Right renal pelvis (tissue), 4 donors: ENCODE measurements at places on chromosomes 1 and 21. TPM values are rescaled to one million over a fixed set of nuclear protein-coding genes. Genes with fewer than 3 reads are reported as not detected.

The OPTC gene
- polyA plus RNA-seq: not detected

The PLA2G2F gene
- 0.08 TPM for polyA plus RNA-seq

The MATN1 gene
- polyA plus RNA-seq: 0.13 TPM

The TSTD1 gene
- 45.9 TPM for polyA plus RNA-seq

The AMY1A gene
- polyA plus RNA-seq: not detected

The CAPN8 gene
- polyA plus RNA-seq: 1.6 TPM

The FNDC5 gene
- 53.7 TPM for polyA plus RNA-seq

DNA sequence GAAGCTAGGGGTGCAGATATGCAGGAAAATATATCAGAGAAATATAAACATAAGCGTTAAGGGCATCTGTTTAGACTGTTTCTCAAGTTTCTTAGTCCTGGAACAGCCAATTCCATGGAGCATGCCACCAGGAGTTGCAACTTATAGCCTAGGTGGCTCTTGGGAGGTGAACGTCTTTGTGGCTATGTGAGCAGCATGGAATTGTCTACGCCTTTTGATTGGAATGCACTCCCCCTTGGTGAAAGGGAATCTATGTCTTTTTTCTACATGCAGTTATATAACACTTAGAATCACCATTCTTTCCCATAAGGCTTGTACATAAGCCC, 12.4 kb downstream of the RCSD1 start:
- DNase-seq: no peak

DNA sequence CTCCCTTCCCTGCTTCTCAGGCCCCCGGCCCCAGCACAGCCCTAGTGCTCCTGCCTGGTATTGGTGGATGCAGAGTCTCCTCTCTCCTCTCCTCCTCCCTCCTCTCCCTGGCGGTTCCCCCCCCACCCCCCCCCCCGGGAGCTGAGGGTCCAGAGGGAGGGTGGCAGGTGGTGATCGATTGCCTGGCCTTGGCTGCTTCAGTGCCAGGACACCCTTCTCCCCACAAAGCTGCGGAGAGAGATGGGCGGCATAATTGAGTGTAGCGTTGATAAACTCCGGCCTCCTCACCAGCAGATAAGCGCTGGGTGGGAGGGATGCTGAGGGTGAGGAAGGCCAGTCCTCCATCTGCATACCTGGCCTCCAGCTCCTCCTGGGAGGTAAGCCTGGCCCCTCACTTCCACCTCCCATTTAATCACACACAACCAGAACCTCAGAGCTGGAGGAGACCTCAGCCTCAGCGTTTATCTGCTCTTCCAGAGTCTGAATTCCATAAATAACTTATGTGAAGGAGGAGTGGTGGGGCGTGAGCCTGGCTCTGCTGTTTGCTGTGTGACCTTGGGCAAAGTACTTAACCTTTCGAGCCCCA, 60.8 kb downstream of the LRRN2 start:
- DNase-seq: no peak

DNA sequence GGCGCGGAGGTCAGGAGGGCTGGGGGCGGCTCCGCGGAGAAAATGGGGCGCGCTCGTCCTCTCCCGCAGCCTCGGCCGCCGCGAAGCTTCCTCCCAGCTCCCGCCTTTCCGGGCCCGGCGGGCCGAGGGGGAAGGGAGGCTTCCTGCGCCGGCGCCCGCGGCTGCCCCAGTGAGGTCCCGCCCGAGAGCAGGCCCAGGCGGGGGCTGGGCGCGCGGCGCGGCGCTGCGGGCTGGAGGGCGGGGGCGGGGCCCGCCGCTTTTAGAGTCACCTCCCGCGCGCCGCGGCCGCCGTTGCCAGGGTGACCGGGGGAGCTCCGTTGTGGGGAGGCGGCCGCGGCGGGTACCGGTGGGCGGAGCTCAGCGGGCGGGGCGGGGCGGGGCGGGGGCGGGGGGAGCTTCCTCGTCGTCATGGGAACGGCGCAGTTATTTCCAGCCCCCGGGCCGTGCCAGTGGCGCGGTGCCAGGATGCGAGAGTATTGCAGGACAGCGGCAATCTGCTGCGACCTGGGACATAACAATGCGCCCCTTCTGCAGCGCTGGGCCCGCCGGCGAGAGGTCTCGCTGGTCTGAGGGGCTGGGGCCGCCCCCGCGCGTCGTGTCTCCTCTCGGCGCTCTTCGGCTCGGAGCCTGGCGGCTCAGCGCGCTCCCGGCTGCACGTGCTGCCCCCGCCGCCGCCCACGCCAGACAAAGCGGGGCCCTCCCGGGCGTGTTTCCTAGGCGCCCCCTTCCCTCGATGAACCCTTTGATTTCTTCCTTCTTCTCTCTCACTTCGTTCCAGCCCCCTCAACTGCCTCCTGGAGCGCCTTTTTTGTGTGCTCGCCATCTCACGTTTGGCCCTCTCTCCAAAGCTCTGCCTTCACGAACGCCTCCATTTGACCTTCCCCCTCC, 16.9 kb downstream of the IER5 start:
- DNase-seq: no peak

GRCh38 chr1:53368314-53369033, 40.6 kb upstream of the LRP8 start:
- no peak for DNase-seq

GRCh38 chr1:222788402-222789156, 26.3 kb upstream of the DISP1 start:
- no peak for DNase-seq

- no peak for DNase-seq
Observed at GRCh38 chr1:34712007-34712688, 42.7 kb upstream of the GJB5 start.

GRCh38 chr21:46189213-46189958, 5.1 kb upstream of the SPATC1L start:
- DNase-seq: no peak

DNA sequence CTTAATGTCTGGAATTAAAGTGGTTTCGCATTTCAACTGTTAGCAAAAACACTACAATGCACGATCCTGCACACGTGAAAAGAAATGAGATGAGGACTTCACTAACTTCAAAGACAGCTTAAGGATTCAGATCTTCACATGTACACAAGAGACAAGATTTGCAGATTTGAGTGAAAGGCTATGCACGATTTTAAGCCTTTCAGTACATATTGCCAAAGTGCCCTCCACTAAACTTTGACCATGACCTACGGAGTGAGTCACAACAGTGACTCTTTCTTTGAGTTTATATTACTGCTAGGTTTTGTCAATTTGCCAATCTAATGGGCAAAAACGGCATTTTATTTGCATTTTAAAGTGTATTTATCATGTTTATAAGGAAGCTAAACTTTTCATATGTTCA, 41.2 kb upstream of the CR1L start:
- no peak for DNase-seq
